Spleen (tissue), 13 donors: ENCODE measurements at places on chromosomes 4 and X. TPM values are rescaled to one million over a fixed set of nuclear protein-coding genes. Genes with fewer than 3 reads are reported as not detected.

DNA sequence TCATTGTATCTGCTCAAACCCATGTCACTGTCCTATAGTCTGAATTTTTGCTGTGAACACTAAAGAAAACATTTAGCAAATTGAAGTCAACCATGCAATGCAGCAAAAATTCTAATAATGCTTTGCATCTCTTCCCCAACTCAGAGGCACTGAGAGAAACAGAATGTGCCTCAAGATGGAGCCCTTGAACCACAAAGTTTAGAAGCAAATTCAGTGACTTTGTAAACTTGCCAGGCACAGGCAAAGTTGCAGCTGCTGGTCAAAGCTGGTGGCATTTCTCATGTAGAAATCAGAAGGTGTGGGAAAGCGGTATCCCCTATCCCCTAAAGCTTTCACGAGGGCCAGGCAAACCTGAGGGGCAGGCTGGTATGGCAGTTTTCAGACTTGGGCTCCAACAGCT lies 121.7 kb upstream of the DIPK2B start:
- H3K4me1 ChIP-seq = no peaks in the 10 kb centered on the region
- H3K4me3 ChIP-seq = no peak overlapping the region
- DNase-seq = no peak
- no peaks in the 10 kb centered on the region for H3K36me3 ChIP-seq
- H3K27me3 ChIP-seq = no peaks in the 10 kb centered on the region

- H3K27me3 ChIP-seq = no peaks in the 10 kb centered on the region
- H3K4me3 ChIP-seq = no peak overlapping the region
- DNase-seq = no peak
- no peaks in the 10 kb centered on the region for H3K36me3 ChIP-seq
Measured at GRCh38 chrX:67570839-67571238, 27.0 kb downstream of the AR start.

- H3K27me3 ChIP-seq = no peaks in the 10 kb centered on the region
- H3K4me3 ChIP-seq = no peak overlapping the region
- no peak overlapping the region for H3K27ac ChIP-seq
- no peaks in the 10 kb centered on the region for H3K4me1 ChIP-seq
- H3K36me3 ChIP-seq = peaks cover 39% of the 10 kb centered on the region
Measured at GRCh38 chr4:39285111-39285795, 80.9 kb downstream of the RFC1 start.

GRCh38 chr4:68375667-68376559 lies 26.0 kb upstream of the YTHDC1 start:
- DNase-seq = peak; percentile 81
- H3K4me1 ChIP-seq = no peaks in the 10 kb centered on the region
- H3K27me3 ChIP-seq = peaks cover 5% of the 10 kb centered on the region
- no peaks in the 10 kb centered on the region for H3K36me3 ChIP-seq

Gene DKC1
- 42.7 TPM for polyA plus RNA-seq

Gene TRIM2
- 3.2 TPM for polyA plus RNA-seq

- DNase-seq = peak; percentile 89
- H3K36me3 ChIP-seq = no peaks in the 10 kb centered on the region
- H3K4me3 ChIP-seq = no peak overlapping the region
- no peaks in the 10 kb centered on the region for H3K27me3 ChIP-seq
Measured at GRCh38 chrX:79270401-79270800, 96.7 kb downstream of the ITM2A start.

Gene IGSF1
- polyA plus RNA-seq = not detected

- no peaks in the 10 kb centered on the region for H3K27me3 ChIP-seq
- H3K4me1 ChIP-seq = peaks cover 16% of the 10 kb centered on the region
- no peak for DNase-seq
Measured at GRCh38 chr4:141645611-141646340, 9.4 kb downstream of the IL15 start.

- no peaks in the 10 kb centered on the region for H3K4me1 ChIP-seq
- H3K36me3 ChIP-seq = no peaks in the 10 kb centered on the region
- no peak overlapping the region for H3K27ac ChIP-seq
- no peak for DNase-seq
Measured at GRCh38 chr4:138010639-138011038, 231.5 kb downstream of the SLC7A11 start.

GRCh38 chrX:108516184-108516583 lies 76.5 kb downstream of the COL4A5 start:
- H3K27ac ChIP-seq = no peak overlapping the region
- H3K4me1 ChIP-seq = no peaks in the 10 kb centered on the region
- no peak for DNase-seq
- no peak overlapping the region for H3K4me3 ChIP-seq
- H3K27me3 ChIP-seq = no peaks in the 10 kb centered on the region

Gene AFM
- polyA plus RNA-seq = not detected

DNA sequence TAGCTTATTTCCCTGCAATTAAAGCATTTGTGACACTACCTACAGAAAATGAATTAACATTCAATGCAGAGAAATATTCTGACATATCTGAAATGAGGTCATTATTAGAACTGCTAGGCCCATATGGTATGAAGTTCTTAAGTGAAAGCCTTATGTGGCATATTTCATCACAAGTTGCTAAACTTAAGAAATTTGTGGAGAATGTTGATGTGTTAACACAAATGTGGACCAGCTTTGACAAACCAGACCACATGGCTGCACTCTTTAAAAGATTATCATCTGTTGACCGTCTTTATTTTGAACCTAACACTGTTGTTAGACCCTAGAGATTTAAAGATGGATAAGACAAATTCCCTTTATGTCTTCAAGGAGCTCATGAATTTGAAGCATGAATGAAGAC lies 1024.1 kb downstream of the RPA4 start:
- H3K4me3 ChIP-seq = no peak overlapping the region
- DNase-seq = no peak
- H3K27ac ChIP-seq = no peak overlapping the region
- H3K36me3 ChIP-seq = no peaks in the 10 kb centered on the region
- no peaks in the 10 kb centered on the region for H3K4me1 ChIP-seq
- H3K27me3 ChIP-seq = no peaks in the 10 kb centered on the region

GRCh38 chrX:118239178-118239870 lies 106.6 kb upstream of the WDR44 start:
- peaks cover 6% of the 10 kb centered on the region for H3K27me3 ChIP-seq
- H3K27ac ChIP-seq = no peak overlapping the region
- no peak overlapping the region for H3K4me3 ChIP-seq
- H3K36me3 ChIP-seq = no peaks in the 10 kb centered on the region
- DNase-seq = no peak
- no peaks in the 10 kb centered on the region for H3K4me1 ChIP-seq

DNA sequence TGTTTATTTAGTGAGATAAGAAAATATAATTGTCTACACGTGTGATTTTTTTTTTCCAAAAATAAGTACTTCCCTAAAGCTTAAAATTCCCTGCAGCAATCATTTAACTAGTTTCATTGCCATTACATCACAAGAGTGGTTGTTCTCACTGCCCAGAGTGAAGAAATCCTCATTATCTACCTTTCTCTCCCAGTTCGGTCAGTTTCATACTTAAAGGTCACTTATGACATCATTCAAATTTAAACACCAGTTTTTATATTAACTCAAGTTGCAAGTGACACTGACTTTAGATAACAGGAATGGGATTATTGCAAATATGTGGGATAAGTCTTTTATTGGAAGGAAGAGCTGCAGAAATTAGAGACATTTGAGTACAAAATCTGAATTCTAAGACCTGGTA lies 1699.8 kb upstream of the IGFBP7 start:
- no peak for DNase-seq
- H3K27ac ChIP-seq = no peak overlapping the region
- H3K36me3 ChIP-seq = no peaks in the 10 kb centered on the region
- no peaks in the 10 kb centered on the region for H3K27me3 ChIP-seq

- H3K27ac ChIP-seq = no peak overlapping the region
- no peak overlapping the region for H3K4me3 ChIP-seq
- DNase-seq = no peak
- H3K4me1 ChIP-seq = peaks cover 21% of the 10 kb centered on the region
- no peaks in the 10 kb centered on the region for H3K36me3 ChIP-seq
- H3K27me3 ChIP-seq = no peaks in the 10 kb centered on the region
Measured at GRCh38 chrX:112851161-112851779, 10.6 kb upstream of the AMOT start.

DNA sequence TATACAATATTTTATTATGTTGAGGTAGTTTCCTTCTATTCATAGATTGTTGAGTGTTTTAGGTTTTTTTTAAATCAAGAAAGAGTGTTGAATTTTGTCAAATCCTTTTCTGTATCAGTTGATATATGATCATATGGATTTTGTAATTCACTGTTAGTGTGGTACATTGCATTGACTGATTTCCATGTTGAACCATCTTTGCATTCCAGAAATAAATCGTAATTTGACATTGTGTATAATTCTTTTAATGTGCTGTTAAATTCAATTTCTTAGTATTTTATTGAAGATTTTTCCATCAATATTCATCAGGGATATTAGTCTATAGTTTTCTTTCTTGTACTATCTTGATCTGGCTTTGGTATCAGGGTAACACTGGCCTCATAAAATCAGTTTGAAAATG lies 103.8 kb downstream of the LRBA start:
- H3K4me3 ChIP-seq = no peak overlapping the region
- no peaks in the 10 kb centered on the region for H3K27me3 ChIP-seq
- no peaks in the 10 kb centered on the region for H3K4me1 ChIP-seq
- peaks cover 34% of the 10 kb centered on the region for H3K36me3 ChIP-seq
- H3K27ac ChIP-seq = no peak overlapping the region

DNA sequence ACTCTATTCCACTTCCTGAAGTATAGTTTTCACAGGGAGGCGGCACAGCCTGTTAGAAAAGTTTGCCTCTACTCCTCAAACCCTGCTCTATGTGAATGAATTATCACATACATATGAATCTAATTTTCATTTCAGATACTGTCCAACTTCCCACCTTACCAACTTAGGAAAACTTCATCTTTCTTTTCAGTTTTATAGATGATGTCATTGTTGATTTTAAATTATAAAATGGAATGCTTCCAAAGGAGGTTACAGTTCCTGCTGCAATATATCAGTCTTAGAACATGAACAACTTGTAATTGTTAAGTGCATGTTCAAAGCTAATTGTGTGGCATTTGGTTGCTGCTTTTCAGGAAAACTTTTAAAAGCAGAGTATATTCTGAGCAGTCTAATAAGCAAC lies 92.4 kb downstream of the NEUROG2 start:
- peaks cover 28% of the 10 kb centered on the region for H3K36me3 ChIP-seq
- no peak for DNase-seq
- H3K4me3 ChIP-seq = no peak overlapping the region
- no peaks in the 10 kb centered on the region for H3K4me1 ChIP-seq

Gene GDPD2
- polyA plus RNA-seq = 25.1 TPM

Gene PDZD4
- 21.8 TPM for polyA plus RNA-seq

DNA sequence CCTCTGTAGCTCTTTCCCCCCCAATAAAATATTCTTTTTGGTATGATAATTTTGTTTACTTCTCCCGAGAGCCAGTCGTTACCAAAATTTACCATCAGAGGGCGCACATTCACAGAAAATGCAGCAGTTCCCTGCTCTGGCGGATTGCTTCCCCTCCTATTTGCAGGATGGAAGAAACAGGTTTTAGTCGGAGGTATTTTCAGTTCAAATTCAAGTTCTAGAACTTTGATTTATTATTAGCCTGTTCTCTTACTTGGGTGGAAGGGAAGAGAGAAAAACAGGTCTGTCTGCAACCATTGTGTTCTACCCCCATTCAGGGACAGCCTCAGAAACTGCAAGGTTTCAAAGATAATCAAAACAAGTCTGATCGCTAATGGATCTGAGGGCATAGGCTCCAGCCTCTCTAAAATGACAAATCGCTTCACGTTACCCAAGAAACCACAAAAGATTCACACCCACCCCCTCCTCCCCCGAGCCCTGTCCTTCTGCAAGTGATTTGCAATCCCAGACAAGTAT lies 263.8 kb upstream of the RPS6KA3 start:
- DNase-seq = no peak
- H3K27me3 ChIP-seq = peaks cover 4% of the 10 kb centered on the region
- no peaks in the 10 kb centered on the region for H3K36me3 ChIP-seq
- no peak overlapping the region for H3K4me3 ChIP-seq
- H3K27ac ChIP-seq = no peak overlapping the region

DNA sequence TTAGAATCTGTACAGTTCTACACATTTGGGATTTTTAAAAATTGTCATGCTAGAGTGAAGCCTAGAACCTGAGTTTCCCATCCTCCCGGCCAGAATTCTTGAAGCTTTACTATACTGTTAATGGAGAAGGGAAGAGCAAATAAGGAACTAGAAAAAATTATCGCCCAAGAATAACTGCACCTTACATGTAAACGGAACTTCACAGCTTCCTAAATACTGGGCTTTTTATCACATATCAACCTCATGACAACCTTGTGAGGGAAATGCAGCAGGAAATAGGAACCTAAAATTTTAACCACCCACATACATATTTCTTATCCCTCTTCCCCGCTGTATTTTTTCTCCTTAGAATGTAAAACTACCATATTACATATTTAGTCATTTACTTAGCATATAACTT lies 19.3 kb downstream of the ARHGEF9 start:
- no peak overlapping the region for H3K27ac ChIP-seq
- no peak overlapping the region for H3K4me3 ChIP-seq
- DNase-seq = no peak
- H3K27me3 ChIP-seq = no peaks in the 10 kb centered on the region
- no peaks in the 10 kb centered on the region for H3K4me1 ChIP-seq

GRCh38 chr4:153488006-153488891 lies 22.1 kb downstream of the TMEM131L start:
- peaks cover 98% of the 10 kb centered on the region for H3K4me1 ChIP-seq
- no peaks in the 10 kb centered on the region for H3K36me3 ChIP-seq
- H3K27me3 ChIP-seq = no peaks in the 10 kb centered on the region
- peak overlapping the region; percentile 91 for H3K27ac ChIP-seq
- H3K4me3 ChIP-seq = peak overlapping the region; percentile 23
- DNase-seq = peak; percentile 89

- H3K27ac ChIP-seq = no peak overlapping the region
- no peaks in the 10 kb centered on the region for H3K4me1 ChIP-seq
- H3K4me3 ChIP-seq = no peak overlapping the region
Measured at GRCh38 chr4:185071236-185071811, 53.0 kb downstream of the HELT start.

GRCh38 chrX:45849261-45849862 lies 648.7 kb upstream of the DIPK2B start:
- no peak overlapping the region for H3K27ac ChIP-seq
- peaks cover 9% of the 10 kb centered on the region for H3K27me3 ChIP-seq
- no peaks in the 10 kb centered on the region for H3K4me1 ChIP-seq
- no peak overlapping the region for H3K4me3 ChIP-seq

DNA sequence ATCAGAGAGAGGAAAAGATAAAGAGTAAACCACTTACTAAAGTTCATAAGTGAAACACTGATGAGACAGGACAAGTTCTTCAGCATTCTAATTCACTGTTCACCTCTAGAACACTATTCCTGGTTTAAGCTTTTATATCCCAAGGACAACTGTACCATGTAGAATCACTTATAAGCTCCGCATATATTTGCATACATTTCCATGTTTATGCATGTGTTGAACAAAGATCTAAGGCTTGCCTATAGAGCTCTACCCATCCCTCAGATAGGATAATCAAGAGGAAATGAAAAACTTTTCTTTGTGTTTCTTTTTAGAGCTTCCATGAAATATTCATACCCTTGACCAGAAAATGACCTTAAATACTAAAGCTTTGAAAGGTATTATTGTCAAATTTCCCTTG lies 156.9 kb upstream of the BMP3 start:
- H3K27me3 ChIP-seq = no peaks in the 10 kb centered on the region
- H3K36me3 ChIP-seq = no peaks in the 10 kb centered on the region
- H3K27ac ChIP-seq = no peak overlapping the region
- no peak for DNase-seq
- peaks cover 17% of the 10 kb centered on the region for H3K4me1 ChIP-seq
